Effector CD8-positive, alpha-beta T cell (primary cell): ENCODE measurements at places on chromosomes 3 and 15.

DNA sequence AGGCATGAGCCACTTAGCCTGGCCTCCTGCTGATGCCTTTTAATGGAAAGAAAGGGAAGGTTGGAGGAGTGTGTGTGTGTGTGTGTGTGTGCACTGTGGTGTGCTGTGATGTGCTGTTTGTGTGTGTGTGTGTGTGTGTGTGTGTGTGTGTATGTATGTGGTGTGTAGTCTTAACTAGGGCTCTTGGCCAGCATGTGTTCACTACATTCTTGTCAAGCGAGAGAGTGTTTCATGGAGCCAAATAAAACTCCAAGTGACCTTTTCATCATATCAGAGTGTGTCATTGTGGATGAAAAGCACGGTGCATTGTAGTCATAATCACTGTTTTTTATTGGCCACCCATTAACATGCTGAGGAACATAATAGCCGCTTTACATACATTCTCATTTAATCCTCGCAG, 30.8 kb upstream of the BHLHE40 start:
- DNase-seq, result no peak

DNA sequence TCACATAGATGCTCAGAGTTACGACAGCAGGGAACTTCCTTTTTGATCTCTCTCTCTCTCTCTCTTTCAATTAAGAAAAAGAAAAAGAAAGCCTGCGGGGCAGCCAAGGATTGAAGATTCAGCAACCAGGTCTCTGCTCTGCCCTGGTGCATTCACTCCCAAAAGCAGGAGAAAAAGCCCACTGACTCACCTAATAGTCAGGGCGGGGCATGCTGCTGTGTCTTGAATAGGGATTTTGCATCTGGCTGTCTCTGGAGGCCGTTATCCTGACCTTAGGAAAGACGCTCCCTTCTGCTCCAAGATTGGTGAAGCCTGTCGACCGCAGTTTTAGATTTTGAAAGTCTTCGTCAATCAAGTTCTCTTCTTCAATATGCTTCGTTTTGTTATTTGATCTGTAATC, 20.8 kb upstream of the ITGB5 start:
- no peak for DNase-seq

DNA sequence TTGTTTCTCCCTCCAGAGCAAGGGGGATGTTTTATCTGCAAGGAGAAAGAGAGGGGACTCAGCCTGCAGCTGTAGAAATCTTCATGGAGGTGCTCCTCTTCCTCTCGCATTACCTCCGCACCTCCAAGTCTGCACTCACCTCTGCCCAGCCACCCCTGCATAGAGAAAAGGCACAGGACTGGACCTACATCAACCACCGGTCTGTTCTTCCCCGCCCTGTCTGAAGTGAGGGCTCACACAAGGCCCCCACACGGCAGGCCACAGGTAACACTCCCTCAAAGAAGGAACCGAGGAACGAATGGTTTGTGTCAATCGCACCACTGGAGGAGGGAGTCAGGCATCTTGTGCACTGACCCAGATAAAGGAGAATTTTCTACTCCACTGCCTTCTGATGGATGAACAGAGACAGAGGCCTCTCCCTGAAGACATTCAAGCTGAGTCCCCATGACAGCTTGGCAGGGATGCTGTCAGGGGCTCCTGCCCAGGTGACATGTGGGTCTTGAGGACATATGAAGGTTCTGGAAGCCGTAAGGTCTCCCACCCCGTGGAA, 260.3 kb downstream of the XXYLT1 start:
- DNase-seq, result no peak

DNA sequence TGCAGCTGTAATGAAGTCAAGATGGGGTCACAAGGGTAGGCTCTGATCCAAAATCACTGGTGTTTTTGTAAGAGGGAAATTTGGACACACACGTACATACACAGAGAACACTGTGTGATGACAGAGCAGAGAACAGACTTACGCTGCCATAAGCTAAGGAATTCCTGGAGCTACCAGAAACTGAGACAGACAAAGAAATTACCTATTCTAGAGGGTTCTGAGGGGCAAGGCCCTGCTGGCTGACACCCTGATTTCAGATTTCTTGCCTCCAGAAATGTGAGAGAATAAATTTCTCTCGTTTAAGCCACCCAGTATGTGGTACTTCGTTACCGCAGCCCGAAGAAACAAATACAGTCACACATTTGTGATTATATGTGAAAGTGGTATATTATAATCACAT, 24.8 kb downstream of the CBLB start:
- DNase-seq, result no peak

GRCh38 chr3:100189444-100189964, 71.3 kb upstream of the TBC1D23 start:
- no peak for DNase-seq
